ENCODE measurements at places on chromosomes 11 and 22. TPM values are rescaled to one million over a fixed set of nuclear protein-coding genes. Genes with fewer than 3 reads are reported as not detected.

GRCh38 chr11:70063121-70063520 is 15.0 kb upstream of the ANO1 start:
- DNase-seq = no peak

The HEPHL1 gene
- not detected for total RNA-seq

The ANO3 gene
- not detected for total RNA-seq

- no peak for DNase-seq
Observed at GRCh38 chr22:47144076-47144765, 381.8 kb downstream of the TBC1D22A start.

GRCh38 chr11:106959800-106960199 is 58.5 kb downstream of the GUCY1A2 start:
- no peak for DNase-seq

- no peak for DNase-seq
Observed at GRCh38 chr11:110472858-110473257, 43.1 kb downstream of the FDX1 start.

The PKNOX2 gene
- 14.6 TPM for total RNA-seq

DNA sequence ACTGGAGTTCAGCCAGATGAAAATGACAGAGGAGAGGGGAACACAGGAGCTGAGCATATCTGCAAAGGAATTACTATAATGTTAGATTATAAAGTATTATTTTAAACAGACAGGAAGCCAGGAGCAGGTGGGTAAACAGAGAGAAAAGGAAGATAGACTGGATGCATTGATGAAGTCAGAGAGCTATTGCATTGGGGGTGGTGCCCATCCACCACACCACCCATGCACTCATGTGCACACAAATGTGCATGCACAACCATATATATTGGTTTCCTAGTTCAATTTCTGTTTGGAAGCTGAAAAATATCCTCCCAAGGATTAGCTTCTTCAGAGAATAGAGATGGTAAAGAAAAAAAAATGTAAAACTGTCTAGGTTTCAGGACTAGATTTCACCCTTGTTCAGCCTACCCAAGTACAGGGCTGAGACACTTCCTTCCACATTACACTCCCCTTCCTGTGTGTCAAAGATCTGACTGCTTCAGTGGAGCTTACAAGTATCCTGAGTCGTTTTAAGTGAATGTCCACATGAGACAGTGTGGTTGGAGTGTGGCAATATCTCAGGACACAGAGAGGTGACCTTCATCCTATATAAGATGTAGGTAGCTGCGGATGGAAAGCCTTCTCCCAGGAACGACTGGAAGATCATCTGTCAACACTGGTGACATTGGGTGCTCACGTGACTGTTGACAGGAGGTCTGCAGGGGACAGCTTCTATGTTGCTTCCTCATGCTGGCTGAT is 12.2 kb upstream of the SMPD1 start:
- no peak for DNase-seq

- DNase-seq = peak; percentile 20
Observed at GRCh38 chr22:45932071-45932470, 44.9 kb downstream of the WNT7B start.

- DNase-seq = no peak
Observed at GRCh38 chr11:10232756-10233155, 61.3 kb downstream of the SBF2 start.

The ISX gene
- total RNA-seq = not detected

The CASP12 gene
- total RNA-seq = 0.13 TPM

The PDGFD gene
- total RNA-seq = under 0.01 TPM

The PATE4 gene
- total RNA-seq = not detected

- no peak for DNase-seq
Observed at GRCh38 chr11:47162426-47162825, 14.3 kb downstream of the ARFGAP2 start.

GRCh38 chr22:50342651-50343540 is at the start of gene PPP6R2:
Gene PPP6R2 (plus strand): TSS chr22:50343327. CDS start chr22:50393909, 50,582 bp downstream.
- peak; percentile 61 for DNase-seq

The PANX3 gene
- total RNA-seq = not detected

The PPARA gene
- total RNA-seq = 6.3 TPM

The UPK3A gene
- total RNA-seq = not detected

DNA sequence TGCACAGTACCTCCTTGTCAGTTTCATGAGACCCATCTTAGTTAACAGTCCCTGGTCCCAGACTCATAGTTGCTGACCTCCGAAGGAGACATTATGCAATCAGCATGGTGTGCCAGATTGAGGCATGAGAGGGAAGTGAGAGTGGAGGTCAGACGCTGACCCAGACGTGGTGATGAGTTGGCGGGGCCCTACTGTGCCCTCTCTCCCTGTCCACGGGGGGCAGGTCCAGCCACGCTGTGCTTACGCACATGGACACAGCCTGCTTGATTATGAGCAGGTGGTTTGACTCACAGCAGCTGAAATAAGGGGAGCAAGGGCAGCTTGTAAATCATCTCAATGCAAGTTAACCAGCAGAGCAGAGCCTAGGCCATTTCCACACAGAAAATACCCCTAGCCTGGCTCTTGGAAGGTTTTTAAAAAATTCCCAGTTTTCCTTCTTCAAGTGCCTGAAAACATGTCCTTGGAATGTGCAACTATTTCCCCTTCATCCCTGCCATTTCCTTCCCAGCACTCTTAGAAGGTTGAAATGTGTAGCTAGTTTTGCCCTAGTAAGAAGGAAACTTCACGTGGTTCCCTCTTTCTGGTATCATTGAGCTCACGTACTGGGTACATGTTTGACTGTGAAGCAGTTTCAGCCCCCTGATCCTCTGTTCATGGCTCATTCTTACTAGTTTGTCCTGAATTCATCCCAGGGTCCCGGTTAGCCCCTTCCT is 122.6 kb upstream of the SORL1-AS1 start:
- DNase-seq = peak; percentile 74

DNA sequence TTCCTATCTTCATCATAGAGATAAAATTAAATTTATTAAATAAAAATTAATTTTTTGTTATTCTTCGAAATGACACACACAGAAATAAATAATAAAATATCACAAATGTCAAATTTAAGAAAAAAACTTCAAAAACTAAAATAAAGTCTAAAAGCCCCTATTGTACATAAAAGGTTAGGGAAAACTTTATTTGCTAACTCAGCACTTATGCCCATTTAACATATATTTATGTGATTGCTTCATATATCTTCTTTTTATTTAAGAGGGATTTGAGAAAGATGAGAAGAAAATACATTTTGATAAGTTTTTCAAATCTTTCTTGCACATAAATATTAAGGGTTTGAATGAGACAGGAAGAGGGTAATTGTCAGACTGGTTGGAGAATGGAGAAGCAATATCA is 2350.4 kb upstream of the RAG2 start:
- no peak for DNase-seq
